IPS-NIHi11 (cell line): ENCODE measurements at places on chromosomes 5 and 9.
A peak's percentile ranks its signal among the peaks of the same experiment; 100 is the strongest.

GRCh38 chr9:121322037-121322736 lies 47.9 kb downstream of the STOM start:
- DNase-seq: no peak

DNA sequence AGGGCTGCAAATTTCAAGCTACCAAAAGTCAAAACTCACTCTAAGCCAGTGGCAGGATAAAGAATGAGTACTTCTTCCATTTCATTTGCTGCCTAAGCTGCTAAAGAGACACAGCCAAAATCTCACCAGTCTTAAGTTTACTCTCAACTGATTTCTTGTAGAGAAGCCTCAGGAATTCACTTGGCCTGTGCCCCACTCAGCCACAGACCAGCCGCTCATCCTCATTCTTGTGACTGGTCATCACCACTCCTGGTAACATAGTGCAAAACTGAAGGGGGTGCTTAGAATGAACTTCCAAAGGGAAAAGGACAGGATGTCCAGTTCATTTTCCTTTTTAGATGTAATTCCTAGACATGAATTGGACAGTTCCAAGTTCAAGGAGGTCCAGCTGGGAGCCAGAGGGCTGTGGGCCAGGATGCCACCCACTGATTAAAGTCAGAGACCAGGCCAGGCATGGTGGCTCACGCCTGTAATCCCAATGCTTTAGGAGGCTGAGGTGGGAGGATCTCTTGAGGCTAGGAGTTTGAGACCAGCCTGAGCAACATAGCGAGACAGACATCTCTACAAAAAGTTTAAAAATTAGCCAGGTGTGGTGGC lies 72.7 kb upstream of the RANBP3L start:
- DNase-seq: no peak

GRCh38 chr9:137087409-137087925 lies 682 bp downstream of the MAN1B1 start:
- peak; percentile 34 for DNase-seq

DNA sequence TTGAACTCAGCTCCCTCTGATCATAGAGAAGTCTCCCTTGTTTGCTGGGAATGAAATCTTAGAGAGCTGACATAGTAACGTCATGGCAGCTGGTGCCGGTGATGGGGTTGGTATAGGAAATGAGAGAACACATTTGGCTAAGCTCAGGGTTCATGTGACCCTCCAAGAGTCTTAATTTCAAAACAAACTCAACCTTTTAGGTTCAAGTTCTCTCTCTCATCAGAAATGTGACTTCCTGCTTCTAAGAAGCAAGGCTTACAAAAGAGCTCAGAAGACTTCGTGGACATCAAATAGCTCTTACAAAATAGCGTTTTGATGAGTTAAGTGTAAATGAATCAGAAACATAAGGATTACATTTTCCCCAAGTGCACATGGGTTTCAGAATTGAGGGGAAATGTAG lies 97.3 kb downstream of the PAPPA start:
- DNase-seq: no peak

- DNase-seq: no peak
These were observed 481.9 kb downstream of the CTNND2 start for GRCh38 chr5:11422342-11422741.

- DNase-seq: no peak
These were observed 32.1 kb downstream of the ARL15 start for GRCh38 chr5:54278036-54278830.

DNA sequence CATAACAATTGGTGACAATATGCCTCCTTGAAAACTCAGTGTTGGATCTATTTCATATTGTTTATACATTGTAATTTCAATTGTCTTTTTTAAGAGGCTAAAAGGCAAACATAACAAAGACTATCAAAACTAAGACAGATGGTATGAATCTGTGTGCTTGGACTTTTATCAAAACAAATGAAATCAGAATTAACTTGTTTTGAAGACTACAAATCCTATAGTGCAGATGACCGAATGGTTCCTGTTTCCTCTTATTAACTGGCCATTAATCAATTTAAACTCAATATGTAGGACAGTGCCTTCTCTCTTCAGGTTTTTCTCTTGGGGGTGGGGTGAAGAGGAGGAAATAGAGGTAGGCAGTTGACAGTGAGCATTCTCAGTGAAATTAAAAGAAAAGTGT lies 366.9 kb upstream of the GRAMD2B start:
- no peak for DNase-seq

DNA sequence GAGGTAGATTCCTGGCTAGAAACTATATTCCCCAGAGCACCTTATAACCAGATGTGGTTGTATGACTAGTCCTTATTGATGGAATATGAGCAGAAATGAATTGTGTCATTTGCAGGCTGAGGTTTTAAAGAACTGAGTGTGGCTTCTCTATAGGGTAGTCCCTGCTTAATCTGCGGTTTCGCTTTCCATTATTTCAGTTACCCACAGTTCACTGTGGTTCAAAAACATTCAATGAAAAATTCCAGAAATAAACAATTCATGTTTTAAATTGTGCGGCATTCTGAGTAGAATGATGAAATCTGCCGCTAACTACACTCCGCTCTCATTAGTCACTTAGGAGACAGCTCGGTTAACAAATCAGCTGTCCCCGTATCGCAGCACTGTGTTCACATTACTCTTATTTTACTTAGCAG lies 65.1 kb downstream of the ANKRD55 start:
- no peak for DNase-seq

DNA sequence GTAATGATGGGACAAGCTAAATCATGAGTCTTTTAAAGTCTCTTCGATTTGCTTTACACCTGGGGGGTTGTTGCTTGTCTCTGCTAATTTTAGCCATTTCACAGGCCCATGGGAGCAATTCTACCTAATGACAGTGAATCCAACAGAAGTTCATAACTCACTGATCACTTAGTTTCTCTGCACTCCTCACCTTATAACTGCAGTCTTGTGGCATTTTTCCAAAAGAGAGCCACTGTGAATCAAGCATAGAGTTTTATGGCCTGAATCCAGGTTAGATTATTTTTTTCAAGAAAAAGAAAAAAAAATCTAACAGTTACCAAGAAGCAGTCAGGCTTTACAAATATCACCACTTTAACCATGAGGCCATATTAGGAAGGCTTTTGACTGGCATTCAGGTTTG lies 1.5 kb upstream of the IL7R start:
- no peak for DNase-seq
